ENCODE measurements at places on chromosomes 3 and 15. TPM values are rescaled to one million over a fixed set of nuclear protein-coding genes. Genes with fewer than 3 reads are reported as not detected.

DNA sequence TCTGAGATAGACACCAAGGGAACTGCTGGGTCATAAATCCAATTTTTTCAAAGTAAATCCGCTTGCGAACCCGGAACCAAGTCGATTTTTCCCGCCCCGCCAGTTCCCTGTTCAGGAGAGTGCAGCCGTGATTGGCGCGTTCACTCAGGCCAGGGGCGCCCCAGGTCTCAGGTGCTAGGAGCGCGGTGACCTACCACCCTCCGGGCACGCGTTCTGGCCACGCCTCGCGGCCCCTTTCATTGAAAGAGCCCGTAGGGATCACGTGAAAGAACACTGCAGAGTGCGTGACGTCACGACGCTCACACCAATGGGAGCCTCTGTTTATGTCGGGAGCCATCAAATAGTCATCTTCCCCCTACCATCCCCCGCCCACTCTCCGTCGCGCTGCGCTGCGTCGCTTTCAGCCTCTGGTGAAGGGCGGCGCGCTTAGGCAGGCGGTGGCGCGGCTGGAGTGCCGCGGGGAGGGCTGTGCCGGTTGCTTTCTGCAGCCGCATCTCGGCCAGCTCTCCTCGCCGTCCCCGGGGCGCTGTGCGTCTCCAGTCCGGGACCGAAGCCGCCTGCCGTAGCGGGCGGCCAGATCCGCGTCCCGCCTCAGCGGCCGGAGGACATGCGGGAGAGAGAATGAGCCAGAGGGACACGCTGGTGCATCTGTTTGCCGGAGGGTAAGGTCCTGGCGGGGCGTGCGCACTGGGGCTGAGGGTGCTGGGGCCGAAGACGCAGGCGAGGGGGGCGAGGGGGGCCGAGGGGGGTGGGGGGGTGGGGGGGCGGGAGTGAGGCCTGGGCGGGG lies at the start of gene SLC25A36:
TSS of gene SLC25A36 (plus strand) at position 403 of the 787 bp plus-strand sequence. CDS start at position 622, 219 bp downstream.
- DNase-seq: peak; percentile 98

DNA sequence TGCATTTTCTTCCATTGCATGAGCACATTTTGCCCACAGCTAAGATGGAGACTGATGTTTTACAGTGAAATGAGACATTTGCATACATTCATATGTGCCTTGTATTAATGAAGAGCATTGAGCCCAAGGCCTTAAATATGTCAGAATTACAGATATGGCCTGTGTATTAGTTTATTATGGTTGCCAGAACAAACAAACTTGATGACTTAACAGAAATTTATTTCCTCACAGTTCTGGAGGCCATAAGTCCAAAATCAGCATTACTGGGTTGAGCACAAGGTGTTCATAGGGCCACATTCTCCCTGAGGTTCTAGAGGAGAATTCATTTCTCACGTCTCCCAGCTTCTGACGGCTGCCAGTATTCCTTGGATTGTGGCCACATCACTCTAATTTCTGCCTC lies 302.6 kb upstream of the TGFBR2 start:
- DNase-seq: no peak

DNA sequence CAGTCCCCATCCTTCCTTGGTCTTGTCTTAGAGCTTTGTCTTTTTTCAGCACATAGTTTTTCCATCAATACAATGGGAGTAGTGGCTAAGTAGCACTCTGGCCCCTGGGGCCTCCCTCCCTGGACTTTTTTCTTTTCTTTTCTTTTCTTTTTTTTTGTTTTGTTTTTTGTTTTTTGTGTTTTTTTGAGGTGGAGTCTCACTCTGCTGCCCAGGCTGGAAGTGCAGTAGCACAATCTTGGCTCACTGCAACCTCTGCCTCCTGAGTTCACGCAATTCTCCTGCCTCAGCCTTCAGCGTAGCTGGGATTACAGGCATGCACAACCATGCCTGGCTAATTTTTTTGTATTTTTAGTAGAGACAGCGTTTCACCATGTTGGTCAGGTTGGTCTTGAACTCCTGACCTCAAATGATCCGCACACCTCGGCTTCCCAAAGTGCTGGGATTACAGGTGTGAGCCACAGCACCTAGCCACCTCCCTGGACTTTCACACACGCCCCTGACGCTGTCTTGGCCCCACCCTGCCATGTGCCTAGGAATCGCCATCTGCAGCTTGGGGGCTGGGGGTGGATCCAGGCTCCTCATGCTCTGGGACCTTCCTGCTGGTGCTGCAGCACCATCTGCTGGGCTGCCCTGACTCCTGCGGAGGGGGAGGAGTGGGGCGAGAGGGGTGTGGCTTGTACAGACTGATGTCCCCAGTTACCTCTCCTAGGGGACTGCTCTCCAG lies 2.8 kb downstream of the C15orf39 start:
- DNase-seq: peak; percentile 89

Gene SLC22A13
- total RNA-seq: 0.29 TPM

Gene HRH1
- total RNA-seq: 22.6 TPM

Gene EXD1
- not detected for total RNA-seq

Gene ZNF80
- total RNA-seq: not detected

Gene MKRN3
- total RNA-seq: 3.5 TPM
